ENCODE measurements at places on chromosomes 1 and 21.

GRCh38 chr1:213821175-213821942 is 166.4 kb upstream of the PROX1 start:
- no peak for DNase-seq

DNA sequence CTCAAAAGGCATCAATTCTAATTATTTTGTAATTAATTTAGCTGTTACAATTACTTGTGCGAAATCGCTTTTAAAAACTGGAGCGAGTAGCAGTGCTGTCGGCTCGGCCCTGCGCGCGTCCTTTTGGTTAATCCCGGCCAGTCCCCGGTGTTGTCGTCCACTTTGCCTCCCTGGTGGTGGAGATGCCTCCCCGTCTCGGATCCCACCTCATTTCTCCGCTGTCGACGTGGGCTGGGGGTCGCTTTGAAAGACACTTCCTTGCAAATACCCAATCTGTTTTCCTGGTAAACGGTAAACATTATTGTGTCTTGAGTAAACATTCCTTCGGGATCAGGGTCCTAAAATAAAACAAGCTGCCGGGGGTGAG is 3.7 kb downstream of the FOXD3 start:
- DNase-seq, result no peak

- DNase-seq, result no peak
Observed at GRCh38 chr1:166272155-166272554, 105.4 kb upstream of the FAM78B start.

DNA sequence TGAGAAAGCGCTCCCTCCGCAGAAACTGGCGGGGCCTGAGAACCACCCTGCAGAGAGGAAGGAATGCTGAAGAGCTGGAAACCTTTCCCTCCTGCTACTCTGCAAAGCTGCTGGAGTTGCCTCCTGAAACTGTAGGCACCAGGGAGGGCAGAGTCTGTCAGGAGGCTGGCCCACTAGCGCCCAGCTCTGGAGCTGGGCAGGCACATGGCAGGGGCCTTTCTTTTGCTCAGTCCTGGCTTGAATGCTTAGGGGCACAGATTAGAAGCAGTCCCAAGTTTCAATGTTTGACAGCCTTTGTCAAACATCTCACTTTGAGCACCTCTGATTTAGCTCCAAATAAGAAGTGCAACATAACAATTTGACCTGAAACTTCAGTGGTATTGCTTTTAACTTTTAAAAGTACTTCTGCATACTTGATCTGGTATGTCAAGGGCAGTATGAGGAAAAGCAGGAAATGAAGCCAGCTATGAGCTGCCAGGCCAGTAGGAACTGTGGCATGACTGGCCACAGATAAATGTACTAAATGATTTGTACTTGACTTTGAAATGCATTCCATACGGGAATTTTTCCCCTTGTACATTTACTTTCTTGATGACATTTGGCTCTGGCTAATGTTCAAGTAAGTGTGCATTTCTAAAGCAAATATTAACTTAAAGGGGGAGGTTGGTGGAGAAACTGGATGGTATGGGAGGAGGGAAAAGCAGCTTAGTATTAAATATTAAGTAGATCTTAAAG is 7.2 kb downstream of the C1orf116 start:
- DNase-seq, result no peak

DNA sequence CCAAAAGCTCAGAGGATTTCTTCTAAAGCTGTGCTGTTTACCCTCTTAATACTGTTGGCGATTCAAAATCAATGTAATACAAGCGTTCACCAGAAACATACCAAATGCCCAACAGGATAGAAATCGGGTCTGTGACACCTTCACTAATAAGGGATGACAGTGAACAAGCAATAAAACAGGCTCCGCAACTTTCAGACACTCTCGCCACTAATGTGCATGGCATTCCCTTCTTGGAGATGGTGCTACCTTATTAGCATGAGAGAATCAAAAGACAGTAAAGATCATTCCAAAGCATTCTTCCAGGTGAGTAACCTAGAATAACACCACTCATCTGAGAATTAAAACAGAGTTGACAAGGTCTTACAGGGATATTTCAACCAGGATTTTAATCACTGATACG is 367.1 kb downstream of the TTLL7 start:
- no peak for DNase-seq

Data from CD4-positive, alpha-beta T cell treated with Interferon gamma for 1 hour (primary cell).